NCI-H2081 treated with DMSO at 0.1 percent for 48 hours (cell line): ENCODE measurements at places on chromosomes 11 and 22.

GRCh38 chr22:26763633-26764361 is 106.4 kb downstream of the MIAT start:
- DNase-seq: no peak

DNA sequence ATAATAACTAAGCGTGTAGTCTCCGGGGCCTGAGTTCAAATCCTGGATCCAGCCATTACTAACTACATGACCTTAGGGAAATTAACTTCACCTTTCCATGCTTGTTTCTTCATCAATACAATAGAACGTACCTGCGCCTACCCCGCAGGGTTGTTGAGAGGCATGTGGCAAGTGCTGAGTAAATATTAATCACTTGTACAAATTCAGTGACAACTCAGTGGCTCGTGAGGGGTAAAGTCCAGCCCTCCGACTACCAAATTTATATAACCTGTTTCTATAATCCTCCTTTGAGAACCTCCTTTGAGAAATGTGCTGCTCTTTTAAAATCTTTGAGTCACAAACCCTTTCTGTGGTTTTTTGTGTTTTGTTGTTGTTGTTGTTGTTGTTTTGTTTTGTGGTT is 49.8 kb downstream of the FEZ1 start:
- DNase-seq: no peak

DNA sequence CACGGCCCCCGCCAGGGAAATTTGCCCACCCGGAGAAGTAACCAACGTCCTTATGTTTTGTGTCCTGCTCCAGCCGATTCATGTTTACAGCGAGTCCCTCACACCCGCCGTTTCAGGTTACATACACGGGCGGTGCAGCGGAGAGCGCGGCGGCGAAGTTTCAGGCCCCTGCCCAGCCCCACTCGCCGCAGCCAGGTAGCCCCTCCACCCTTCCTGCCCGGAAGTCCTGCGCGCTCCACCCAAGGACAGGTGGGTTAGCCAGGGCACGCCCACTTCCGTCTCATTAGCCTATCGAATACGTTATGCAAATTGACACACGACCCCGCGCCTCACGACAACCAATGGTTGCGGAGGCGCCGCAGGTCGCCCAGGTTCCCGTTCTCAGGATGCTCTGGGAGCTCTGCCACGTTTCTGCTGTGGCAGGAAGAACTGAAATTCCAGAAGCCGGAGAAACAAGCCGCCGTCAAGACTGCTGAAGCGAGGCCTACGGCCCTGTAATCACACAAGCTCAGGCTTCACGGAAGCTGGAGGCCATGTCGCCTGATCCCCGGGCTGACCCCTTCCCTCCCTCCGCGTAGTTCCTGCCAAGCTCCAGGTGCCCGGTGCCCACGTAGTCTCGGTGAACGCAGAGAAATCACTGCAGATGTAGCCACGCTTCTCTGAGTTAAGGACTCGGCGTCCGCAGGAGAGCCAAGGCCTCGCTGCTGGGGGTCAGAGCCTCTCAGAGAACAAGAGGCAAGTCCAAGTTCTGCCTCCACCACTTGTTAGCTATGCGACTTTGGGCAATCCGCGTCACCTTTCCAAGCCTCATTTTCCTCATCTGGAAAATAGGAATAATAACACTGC is 22.4 kb upstream of the MYH9 start:
- DNase-seq: peak; percentile 87

GRCh38 chr22:28426346-28427132 is 253.1 kb downstream of the TTC28 start:
- no peak for DNase-seq

- DNase-seq: no peak
These were observed 80.5 kb downstream of the PDHX start for GRCh38 chr11:34996958-34997357.

DNA sequence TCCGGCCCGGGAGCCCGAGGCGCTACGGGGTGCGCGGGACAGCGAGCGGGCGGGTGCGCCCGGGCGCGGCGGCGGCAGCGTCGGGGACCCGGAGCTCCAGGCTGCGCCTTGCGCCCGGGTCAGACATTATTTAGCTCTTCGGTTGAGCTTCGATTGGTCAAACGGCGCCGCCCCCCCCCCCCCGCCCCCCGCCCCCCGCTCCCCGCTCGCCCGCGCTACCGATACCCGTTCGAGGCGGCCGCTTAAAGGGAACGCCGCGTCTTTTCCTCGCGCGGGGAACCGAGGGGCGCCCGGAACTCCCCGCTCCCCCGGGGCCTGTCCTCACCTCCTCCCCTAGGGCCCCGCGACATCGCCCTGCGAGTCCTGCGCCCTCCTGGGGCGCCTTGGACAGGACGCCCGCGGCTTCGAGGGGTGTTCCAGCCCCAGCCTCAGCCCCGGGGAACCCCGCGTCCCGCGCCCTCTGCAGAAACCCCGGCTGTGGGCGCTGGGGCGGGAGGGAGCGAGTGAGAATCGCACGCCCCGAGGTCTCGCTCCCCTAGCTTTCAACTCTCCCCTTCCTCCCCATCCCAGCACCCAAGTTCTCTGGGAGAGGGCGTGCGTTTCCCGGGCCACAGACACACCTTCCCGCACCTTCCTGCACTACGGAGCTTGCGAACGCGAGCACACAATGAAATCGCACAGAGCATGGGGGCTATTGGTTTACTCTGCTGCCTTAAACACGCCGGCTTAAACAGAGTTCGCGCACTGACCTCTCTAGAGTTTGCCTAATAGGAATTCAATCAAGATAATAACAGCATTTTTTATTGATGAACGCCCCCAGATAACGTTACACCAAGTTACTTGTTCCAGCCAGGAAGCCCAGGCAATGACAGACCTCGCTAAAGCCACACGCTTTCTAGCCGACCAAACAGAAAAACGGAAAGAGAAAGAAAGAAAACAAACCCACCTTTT is at the start of gene BDNF:
Gene BDNF (minus strand): TSS at position 105 of the 951 bp plus-strand sequence. CDS start 41,891 bp downstream, outside the sequence.
- DNase-seq: no peak

DNA sequence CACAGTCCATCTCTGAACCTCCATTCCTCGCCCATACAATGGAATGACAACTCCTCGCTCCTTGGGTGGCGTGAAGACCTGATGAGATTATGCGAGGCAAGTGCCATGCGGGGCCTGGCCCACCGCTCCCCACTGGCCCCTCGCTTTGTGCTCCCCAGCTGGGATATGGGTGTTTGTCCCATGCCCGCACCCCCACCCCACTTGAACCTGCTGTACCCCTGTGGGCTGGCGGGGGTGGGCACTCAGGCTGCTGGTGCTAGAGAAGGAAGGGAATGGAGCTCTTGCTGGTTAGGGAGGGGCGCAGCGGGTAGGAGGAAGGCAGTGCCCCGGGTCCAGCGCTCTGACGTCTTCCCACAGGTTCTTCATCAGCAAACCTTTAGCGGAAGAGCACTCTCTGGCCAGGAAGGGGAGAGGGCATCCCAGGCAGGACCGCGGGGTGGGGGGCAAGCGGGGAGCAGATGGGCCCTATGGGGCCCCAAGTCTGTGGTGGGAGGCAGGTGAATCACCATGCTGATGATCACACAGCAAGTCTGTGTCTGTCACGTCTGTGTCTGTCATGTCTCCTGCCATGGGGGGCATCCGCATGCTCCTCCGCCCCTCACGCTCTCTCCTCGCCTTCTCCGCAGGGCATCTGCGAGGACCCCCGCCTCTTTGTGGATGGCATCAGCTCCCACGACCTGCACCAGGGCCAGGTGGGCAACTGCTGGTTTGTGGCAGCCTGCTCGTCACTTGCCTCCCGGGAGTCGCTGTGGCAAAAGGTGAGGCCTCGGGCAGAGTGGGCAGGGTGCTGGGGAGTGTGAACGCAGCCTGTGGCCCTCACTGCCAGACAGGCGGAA is 9.4 kb upstream of the OMP start:
- no peak for DNase-seq

- no peak for DNase-seq
These were observed 22.5 kb downstream of the TP53I11 start for GRCh38 chr11:44928144-44928543.

- no peak for DNase-seq
These were observed 6.8 kb upstream of the WDR74 start for GRCh38 chr11:62846177-62846576.

GRCh38 chr11:101487775-101488174 is 96.0 kb downstream of the TRPC6 start:
- no peak for DNase-seq

- DNase-seq: no peak
These were observed 284.4 kb downstream of the LUZP2 start for GRCh38 chr11:24781288-24781687.

GRCh38 chr11:117809236-117810055 is 12.4 kb upstream of the DSCAML1 start:
- DNase-seq: no peak

DNA sequence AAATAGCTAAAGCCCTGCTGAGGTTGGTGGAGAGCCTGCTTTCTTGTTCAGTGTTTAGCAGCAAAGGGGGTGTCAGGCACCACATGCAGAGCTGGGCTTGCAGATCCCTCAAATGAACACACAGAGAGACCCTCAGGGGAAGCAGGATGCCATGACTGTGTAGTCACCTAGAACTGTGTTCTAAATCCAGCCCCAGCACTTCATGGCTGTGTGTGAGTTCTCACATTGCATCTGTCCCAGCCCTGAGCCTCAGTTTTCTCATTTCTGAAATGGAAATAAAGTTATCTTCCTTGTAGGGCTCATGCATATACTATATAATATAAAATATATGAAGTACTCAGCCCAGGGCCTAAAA is 47.1 kb downstream of the CWC15 start:
- no peak for DNase-seq

DNA sequence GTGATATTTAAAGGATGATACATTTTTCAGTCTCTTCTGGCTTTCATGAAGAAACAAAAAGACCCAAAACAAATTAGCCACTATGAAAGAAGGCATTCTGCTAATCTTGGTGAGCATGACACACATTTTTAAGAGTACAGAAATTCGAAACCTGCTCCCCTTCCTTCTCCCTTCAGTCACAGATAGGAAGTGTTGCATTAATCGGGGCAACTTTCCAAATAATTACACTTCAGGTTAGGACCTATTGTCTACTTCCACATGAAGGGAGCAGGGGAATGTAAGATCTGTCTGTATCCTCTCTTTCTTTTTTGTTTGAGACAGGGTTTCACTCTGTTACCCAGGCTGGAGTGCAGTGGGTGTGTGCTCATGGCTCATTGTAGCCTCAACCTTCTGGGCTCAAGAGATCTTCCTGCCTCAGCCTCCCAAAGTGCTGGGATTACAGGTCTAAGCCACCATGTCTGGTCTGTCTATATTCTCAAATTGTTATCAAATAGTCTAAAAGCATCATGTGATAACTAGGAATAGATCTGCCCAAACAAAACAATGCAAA is 45.8 kb downstream of the NCAM1 start:
- DNase-seq: no peak

GRCh38 chr11:9060700-9061111 is 30.7 kb downstream of the SCUBE2 start:
- no peak for DNase-seq

- DNase-seq: no peak
These were observed 6.9 kb upstream of the NRXN2 start for GRCh38 chr11:64729851-64730382.

GRCh38 chr11:100663996-100664395 is 23.1 kb upstream of the ARHGAP42 start:
- no peak for DNase-seq

DNA sequence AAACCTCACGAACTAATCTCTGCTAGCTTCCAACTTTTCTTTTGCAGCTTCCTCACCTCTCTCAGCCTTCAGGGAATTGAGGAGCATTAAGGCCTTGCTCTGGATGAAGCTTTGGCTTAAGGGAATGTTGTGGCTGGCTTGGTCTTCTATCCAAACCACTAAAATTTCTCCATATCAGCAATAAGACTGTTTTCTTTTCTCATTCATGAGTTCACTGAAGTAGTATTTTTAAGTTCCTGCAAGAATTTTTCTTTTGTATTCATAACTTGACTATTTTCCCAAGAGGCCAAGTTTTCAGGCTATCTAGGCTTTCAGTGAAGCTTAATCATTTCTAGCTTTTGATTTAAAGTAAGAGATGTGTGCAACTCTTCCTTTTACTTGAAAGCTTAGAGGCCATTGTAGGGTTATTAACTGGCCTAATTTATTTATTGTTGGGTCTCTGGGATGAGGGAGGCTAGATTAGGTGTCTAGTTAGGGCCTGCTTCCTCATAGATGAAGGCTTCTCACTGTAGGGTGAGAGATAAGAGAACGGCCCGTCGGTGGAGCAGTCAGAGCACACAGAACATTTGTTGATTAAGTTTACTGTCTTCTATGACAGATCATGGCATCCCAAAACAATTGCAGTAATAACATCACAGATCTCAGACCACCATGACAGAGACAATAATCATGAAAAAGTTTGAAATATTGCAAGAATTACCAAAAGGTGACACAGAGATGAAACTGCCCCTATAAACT is 33.2 kb downstream of the CSF2RB start:
- no peak for DNase-seq
